ENCODE measurements at places on chromosomes 16 and 17.

GRCh38 chr16:3797904-3798811 is 80.8 kb upstream of the TRAP1 start:
- DNase-seq = no peak

DNA sequence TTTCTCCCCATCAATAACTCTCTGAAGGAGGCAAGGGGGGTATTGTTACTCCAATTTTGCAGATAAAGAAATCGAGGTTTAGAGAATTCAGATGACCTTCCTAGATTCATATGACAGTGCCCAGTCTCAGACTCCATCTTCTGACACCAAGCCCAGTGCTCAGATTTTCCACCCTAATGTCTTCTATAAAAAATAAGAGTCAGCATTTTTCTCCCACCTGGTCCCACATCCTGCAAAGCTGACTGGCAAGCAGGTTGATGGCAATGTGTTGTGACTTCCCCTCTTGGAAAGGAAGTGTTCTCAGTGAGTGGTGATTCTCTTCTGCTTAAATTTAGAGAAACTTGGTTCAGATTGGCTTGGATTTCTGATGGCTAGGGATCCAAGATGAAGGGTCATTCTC is 129.4 kb downstream of the SOX9 start:
- no peak for DNase-seq

- no peak for DNase-seq
These were observed 2.4 kb downstream of the RAD51C start for GRCh38 chr17:58694826-58695225.

DNA sequence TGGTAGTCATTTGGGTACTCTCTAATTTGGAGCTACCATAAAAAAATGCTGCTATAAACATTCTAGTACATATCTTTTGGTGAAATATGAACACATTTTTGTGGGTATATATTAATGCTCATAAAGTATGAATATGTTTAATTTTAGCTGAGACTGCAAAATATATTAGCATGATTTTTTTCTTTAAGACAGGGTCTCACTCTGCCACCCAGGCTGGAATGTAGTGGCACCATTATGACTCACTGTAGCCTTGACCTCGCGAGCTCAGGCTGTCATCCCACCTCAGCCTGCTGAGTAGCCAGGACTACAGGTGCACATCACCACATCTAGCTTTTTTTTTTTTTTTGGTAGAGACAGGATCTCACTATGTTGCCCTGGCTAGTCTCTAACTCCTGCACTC is 371.7 kb downstream of the SOX9 start:
- DNase-seq = no peak

GRCh38 chr17:4174556-4174955 is 31.6 kb downstream of the CYB5D2 start:
- no peak for DNase-seq

DNA sequence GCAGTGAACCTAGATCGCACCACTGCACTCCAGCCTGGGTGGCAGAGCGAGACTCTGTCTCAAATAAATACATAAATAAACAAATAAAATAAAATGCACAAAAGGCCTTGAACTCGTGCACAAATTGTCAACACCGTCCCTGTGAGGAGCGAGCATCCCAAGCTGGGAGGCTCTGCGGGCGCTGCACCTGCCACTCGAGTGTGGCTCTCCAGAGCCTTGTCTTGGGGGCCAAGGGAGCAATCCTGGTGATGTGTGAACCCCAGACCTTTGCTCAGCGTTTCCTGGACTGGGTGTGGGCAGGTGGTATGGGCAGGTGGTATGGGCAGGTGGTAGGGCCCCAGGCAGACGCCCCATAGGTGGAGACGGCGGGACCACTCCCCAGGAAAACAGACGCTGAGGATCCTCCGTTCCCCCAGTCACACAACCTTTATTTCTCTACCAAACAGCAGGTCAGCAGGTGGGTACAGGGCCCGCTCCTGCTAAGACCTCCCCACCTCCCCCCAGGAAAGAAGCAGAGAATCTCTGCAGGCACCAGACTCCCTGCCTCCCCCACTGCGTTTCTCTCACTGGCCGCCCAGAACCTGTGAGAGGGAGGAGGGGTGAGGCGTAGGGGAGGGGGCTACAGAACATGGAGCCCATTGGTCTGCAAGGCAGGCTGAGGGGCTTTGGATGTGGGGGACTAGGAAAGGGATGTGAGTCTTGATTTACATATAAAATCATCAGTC is 7.4 kb upstream of the P2RX1 start:
- no peak for DNase-seq

GRCh38 chr16:82405736-82406135 is 221.0 kb upstream of the CDH13 start:
- DNase-seq = no peak

DNA sequence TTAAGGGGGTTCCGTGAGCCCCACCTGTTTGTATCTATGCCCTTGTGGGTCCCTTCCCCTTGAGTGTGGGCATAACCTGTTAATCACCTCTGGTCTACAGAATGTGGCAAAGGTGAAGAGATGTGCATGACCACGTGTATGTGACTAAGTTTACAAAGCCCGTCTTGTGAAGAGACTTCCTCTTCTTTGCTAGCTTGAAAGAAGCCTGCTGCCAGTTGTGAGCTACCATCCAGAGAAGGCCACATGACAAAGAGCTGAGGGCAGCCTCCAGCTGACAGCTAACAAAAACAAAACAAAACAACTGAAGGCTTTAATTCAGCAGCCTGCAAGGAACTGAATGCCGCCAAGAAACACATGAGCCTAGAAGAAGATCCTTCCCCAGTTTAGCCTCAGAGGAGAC is 112.0 kb downstream of the AXIN2 start:
- peak; percentile 37 for DNase-seq

DNA sequence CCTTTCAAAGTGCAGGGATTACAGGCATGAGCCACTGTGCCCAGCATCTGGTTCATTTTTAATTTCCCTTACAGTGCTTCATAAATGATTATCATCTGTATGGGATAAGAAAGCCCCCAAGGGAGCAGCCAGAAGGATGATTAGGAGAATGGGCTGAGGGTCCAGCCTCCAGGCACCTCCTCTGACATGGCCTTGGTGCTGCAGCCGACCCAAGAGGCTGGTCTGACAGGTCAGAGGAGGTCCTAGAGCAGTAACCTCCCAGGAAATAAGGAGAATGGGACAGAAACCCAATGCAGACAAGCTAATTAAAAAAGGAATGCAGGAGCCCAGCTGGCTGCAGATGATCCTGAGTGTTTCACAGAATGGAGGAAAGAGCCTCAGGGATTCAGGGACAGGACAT is 29.0 kb downstream of the MRC2 start:
- DNase-seq = no peak

DNA sequence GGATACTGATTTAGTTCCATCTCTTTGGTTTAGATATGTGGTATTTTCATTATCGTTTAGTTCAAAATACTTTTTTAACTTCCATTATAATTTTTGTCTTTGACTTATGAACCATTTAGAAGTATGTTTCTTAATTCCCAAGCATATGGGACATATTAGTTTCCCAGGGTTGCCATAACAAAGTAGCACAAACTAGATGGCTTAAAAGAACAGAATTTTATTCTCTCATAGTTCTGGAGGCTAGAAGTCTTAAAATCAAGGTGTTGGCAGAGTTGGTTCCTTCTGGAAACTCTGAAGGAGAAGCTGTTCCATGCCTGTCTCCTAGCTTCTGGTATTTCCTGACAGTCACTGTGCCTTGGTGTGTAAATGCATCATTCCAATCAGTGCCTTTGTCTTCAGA is 291.5 kb upstream of the AXIN2 start:
- DNase-seq = no peak

GRCh38 chr16:2195322-2196161 is 863 bp downstream of the CASKIN1 start:
- DNase-seq = no peak

DNA sequence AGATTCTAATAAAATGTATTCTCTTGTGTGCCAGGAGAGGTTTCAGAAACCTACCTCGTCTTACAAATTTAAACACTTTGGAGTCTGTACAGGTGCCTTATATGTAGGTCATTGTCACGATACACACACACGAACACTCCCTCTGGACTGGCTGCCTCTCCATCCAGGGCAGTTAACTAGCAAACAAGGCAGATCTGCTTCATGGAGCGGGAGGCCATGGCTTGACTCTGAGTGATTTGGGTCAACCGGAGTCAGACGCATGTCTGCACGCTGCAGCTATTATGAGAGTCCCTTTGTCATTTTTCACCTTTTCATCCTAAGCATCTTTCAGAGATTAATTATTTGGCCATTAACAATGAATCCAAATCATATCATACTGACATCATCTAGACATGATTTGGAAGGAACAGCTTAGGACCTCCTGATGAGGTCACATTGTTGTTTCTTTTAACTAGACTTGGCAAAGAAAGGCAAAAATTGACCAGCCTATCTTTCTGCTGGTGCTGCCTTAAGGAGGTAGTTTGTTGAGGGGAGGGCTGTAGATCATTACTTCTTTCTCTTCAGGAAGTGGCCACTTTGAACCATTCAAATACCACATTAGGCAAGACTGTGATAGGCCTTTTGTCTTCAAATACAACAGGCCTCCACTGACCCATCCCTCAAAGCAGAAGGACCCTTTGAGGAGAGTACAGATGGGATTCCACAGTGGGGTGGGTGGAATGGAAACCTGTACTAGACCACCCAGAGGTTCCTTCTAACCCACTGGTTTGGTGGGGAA is 58.9 kb downstream of the HLF start:
- no peak for DNase-seq

DNA sequence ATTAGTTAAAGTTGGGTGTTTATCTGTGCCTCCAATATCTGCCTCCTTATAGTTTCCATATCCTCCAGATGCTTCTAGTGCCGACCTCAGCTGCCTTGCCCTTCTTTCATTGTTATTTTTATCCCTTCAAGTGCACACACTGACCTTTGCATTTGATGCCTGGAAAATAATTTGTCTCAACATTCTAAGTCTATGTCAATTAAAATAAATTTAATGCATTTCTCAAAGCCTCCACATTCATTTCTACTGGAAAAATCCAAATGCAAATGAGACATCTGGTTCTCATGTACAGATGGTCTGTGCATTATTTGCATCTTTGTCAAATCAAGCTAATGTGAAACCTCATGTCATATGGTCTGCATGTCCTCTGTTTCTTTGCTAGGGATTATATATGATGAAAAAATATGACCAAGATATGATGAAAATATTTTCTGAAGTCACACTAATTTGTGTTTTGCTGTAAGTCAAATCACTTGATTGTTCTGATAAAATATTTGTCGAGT is 61.4 kb downstream of the TMEM100 start:
- DNase-seq = no peak
